ENCODE measurements at places on chromosomes 2 and 18.

DNA sequence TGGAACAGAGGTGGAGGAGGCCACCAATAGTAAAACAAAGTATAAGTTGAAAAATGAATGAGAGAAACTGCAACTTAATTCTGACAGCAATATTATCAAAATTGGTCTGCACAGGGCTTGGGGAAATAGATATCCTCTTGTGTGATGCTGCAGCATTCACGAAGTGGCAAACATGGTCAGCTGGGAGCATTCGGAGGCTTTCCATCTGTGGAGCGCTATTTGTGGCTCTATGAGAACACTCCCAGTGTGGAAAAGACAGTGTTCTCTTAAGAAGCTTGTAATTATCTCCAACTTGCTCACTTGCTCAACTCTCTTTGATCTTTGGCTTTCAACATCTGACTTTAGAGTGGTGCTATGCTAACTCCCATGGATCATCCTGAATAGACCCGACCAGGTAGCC lies 3.1 kb upstream of the FLACC1 start:
- DNase-seq = no peak

DNA sequence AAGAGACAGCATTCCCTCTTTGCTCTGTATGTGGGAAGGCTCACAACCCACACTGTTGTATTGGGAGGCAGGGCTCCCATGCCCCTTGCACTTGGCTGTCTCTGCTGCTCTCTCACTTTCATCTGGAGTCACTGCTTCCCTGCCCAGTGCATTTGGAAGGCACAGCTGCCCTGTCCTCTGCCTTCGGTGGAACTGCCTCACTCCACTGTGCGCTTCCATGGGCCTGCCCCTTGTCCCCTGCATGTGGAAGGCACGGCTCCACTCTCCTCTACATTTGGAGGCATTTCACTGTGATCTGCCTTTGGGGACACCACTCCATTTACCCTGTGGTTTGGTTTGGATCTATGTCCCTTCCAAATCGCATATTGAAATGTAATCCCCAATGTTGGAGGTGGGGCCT lies 9.1 kb upstream of the PROM2 start:
- no peak for DNase-seq

GRCh38 chr2:229084447-229084846 lies 186.6 kb downstream of the PID1 start:
- no peak for DNase-seq

- no peak for DNase-seq
Observed at GRCh38 chr18:13287372-13287771, 68.8 kb downstream of the LDLRAD4 start.

- DNase-seq = no peak
Observed at GRCh38 chr2:172578054-172578453, 22.2 kb downstream of the PDK1 start.

- DNase-seq = no peak
Observed at GRCh38 chr2:235605312-235606003, 111.6 kb downstream of the AGAP1 start.

DNA sequence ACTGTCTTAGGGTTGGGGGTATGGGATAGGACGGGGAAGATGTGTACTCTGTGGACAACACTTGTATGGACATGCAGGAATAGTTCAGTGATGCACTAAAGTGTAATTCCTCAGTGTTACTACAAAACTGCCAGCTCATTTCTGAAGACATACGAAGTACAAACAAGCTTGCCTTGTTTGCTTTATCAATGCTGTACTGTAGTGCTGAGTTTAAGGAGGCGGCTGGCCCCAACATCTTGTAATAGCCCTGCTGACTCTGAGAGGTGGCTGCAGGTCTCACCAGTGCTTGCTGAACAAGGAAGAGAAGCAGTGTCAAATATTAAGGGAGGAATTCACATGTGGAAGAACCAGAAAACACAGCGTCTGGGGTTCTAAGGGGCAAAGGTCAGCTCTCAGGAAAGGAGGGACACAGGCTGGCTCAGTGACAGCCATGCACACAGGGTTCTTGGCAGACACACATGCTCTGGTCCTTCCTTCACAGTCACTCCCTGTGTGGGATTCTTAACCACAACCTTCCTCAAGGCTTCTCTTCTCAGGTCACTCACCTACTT lies 39.8 kb upstream of the EVA1A start:
- DNase-seq = no peak

GRCh38 chr2:239612133-239612532 lies 211.3 kb upstream of the HDAC4 start:
- DNase-seq = no peak

- no peak for DNase-seq
Observed at GRCh38 chr18:34297287-34297686, 72.6 kb upstream of the NOL4 start.

- DNase-seq = no peak
Observed at GRCh38 chr2:10432311-10433181, 15.6 kb downstream of the ODC1 start.

DNA sequence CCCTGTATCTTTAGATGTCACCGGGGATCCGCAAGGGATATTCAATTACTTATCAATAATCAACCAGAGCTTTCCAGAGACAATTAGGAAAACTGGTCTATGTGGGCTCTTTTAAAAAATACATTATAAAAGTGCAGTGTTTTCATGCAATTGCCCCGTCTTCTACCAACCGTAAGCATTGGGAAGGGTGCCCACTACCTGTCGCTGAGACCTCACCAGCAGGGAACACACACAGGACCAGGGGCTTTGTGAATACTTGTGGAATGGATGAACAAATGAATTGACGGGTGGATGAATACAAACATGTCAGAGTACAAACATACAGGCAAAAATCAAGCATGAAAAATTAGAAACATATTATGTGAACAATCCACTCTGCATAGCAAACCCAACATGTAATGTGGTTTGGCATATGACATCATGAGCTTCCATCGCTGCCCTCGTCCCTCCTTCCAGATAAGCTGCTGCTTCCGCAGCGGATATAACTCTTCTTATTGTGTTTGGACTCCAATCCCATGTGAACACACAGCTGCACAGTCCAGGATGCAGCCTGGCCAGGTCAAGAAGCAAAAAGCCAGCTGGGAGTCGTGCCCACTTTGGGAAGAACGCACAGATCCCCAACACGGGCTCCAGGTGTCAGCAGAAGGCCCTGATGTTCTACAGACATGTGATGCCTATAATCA lies 5.3 kb downstream of the FHL2 start:
- DNase-seq = no peak

DNA sequence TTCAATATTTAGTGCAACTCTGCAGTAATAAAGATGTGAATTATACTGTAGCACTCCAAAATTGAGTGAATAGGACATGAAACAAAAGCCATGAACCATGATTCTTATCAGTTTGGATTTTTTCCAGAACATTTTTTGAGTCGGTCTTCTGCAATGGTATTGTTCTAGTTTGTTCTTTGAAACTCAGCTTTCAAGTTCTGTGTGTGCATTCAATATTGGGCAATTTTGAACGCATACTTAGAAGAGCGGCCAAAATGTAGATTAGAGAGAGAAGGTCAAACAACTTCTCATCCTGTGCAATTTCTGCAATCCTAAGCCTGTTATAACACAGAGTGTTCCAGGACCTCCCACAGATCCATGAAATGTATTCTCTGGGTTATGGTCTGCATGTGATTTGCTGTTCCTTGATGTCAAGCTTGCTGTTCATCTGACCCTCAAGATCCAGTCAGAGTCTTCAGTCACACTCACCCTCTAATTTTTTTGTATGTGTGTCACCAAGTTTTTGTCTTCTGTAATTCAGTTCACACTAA lies 48.3 kb downstream of the TSPYL6 start:
- no peak for DNase-seq

DNA sequence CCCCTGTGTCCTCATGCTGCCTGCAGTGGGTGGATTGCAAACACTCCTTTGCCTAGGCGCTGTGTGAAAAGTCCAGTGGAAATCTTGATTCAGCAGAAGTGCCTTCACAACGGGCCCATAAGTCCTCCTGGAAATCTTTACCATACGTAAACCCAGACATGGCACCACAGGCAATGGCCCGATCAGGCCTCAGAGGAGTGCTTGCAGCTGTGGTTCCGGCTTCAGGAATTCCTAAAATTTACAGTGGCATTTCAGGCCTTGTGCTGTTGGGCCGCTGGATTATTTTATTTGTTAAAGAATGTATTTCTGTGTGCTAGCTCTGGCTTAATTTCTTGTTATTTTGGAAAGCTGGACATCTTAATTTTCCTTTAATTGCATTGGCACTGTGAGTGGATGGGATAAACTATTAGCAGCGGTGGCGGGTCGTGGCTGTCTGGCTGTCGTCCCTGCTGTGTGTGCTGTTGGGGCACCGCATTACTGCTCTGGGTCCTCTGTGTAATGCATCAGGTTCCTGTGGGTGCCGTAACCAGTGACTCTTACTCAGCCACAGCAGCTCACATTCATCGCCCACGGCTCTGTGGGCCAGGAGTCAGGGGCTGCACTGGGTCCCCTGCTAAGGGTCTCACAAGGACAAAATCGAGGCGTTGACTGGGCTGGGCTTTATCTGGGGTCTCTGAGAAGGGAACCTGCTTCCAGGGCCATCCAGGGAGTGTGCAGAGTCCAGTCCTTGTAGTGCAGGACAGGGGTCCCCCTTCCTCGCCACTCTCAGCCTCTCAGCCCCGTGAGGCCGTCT lies 73.1 kb downstream of the RTP5 start:
- DNase-seq = no peak

DNA sequence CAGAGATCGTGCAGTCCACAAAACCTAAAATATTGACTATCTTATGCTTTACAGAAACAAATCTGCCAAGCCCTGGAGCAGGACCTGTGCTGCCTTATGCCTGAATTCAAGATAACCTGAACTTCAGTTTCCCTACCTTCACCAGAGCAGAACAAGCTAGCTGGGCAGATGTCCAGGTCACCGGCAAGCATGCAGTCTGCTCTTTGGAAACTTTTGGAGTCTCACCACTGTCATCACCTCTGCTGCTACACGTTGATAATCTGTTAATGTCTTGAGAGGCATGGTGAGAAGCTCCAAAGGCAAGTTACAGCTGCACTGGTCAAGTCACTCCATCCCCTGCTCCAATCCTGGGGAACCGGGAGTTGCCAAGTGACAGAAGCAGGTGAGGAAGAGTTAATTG lies 354.2 kb downstream of the RBM43 start:
- DNase-seq = no peak

- no peak for DNase-seq
Observed at GRCh38 chr18:49155410-49155809, 204.6 kb upstream of the SMAD7 start.

- no peak for DNase-seq
Observed at GRCh38 chr2:207914716-207915115, 110.6 kb downstream of the PLEKHM3 start.

- DNase-seq = peak; percentile 5
Observed at GRCh38 chr2:33441235-33441810, 35.1 kb upstream of the RASGRP3 start.

DNA sequence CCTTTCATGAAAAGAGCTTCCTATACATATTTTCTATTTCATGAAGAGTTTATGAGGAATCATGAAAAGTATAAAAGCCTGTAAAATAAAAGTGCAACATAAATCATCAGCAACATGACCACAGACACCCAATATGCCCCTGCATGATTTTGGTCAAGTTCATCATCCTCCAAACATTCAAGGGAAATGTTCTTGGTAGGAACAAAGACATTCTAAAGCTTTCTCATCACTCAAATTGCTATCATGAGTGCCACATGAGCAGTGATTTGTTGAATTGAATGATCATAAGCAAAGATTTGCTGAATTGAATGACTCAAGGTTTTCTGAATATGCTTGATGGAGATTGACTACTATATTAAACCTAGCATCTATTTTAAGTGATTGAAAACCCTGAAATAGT lies 172.2 kb downstream of the MBD2 start:
- DNase-seq = no peak

DNA sequence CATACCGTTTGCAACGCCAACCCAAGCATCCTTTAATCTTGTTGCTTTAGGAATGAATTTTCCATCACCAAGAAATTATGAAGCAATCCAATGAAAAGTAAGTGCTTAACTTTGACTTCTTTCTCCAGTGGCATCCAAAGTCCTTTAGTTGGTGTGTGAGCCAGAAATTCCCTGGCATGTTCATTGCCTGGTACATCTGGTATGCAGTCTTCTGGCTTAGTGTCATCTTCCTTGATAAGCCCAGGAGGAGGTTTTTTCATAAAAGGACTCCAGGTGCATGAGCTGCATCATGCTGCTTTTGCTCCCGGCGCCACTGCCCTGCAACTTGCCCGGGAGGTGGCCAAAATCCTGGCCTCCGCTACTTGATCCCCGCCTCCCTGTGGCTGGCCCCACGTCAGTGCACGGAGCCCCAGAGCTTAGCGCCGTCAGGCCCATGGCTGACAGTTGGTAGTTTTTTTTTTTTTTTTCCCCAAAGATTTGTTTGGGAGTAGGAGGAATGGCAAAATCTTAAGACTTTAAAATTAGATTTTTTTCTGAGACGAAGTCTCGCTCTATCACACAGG lies 58.7 kb downstream of the PUM2 start:
- no peak for DNase-seq

DNA sequence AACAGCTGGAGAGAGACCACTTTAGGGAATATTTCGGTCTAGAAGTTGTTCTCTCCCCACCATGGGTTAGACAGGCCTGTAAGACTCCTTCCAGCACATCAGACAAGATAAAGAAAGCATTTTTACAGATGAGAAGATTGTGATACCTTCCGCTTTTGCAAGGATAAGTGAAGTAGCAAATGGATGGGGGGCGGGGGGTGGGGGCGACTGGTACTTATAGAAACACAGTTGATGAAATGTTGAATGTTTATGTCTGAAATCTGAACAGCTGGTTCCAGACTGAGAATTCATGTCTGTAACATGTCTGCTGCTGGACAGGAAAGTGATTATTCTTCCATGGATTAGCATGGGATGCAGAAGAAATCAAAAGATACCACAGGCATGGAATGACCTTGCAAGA lies 90.5 kb upstream of the FN1 start:
- no peak for DNase-seq

DNA sequence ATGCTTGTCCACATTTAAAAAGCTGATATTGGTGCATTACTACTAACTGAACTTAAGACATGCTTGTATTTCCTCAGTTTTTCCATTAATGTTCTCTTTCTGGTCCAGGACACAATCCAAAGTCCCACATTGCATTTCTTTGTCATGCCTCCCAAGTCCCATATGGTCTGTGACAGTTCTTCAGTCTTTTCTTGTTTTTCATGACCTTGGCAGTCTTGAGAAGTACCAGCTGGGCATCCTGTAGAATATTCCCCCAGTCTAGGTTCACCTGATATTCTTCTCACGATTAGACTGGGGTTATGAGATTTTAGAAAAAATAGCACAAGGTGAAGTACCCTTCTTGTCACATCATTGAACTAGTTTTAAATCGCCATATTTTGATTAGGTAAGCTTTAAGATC lies 10.3 kb upstream of the ZBTB14 start:
- no peak for DNase-seq

DNA sequence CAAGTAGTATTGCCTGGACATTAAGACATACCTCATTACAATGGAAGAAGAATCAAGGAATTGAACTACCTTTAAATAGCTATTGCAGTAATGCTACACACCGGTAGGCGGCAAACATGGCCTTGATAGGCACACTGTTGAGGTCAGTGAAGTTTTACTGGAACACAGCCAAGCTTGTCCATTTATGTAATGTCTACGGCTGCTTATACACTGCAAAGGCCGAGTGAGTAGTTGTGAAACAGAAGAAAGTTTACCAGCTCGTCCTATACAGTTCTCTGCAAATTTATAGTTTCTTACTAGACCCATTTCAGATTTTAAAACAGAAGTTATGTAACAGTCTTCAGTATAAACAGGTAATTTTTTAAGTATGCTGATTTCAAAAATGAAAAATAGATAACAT lies 38.8 kb downstream of the PPP4R1 start:
- no peak for DNase-seq

All from stimulated activated CD4-positive, alpha-beta T cell treated with anti-CD3 and anti-CD28 coated beads, TNF-alpha, amount 100 ng/mL, for 24 hours (primary cell).